Stimulated activated CD8-positive, alpha-beta memory T cell treated with anti-CD3 and anti-CD28 coated beads, Interleukin-4, amount 100 ng/mL, for 1 hour (primary cell): ENCODE measurements at places on chromosomes 7 and 10.
A peak's percentile ranks its signal among the peaks of the same experiment; 100 is the strongest.

GRCh38 chr7:29607259-29607658, 43.6 kb downstream of the PRR15 start:
- no peak for DNase-seq

GRCh38 chr10:12196531-12197211, 683 bp downstream of the CDC123 start:
- DNase-seq: no peak

- no peak for DNase-seq
Observed at GRCh38 chr7:150828384-150828783, 23.9 kb upstream of the AOC1 start.

DNA sequence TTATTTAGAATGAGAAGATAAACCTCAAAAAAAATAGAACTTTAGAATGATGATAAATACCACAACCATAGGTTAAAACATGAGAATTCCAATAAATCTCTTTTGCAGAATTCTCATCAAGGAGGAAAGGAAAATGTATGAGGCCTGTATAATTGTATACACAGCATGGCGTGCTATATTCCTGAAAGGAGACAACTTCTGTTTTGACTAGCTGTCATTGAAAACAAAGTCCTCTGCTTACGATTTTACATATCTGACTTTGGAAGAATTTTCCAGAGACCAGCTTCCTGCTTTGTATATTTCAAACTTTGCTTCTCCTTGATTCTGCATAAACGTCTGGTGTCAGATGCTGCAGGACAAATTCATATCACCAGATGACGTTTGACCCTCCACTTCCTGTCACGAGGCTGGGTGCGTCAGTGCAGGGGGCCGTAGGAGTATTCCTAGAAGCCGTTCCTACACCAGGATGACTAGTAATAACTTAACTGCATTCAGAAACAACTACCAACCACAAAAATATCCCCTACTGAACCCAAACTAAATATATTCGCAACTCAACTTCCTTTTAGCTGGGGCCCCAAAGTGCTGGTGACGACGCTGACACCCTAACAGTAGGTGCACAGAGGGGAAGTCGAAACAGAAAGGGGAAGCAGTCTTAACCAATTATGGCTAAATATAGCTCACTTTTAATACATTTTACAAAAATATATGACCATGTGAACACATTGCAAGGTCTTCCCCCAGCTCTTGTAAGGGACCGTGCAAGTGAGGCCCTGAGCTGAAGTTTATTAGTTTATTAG, 178.6 kb upstream of the INHBA start:
- peak; percentile 37 for DNase-seq

- DNase-seq: no peak
Observed at GRCh38 chr10:16828114-16828568, 10.9 kb upstream of the RSU1 start.

- DNase-seq: no peak
Observed at GRCh38 chr10:18195060-18195799, 55.0 kb downstream of the CACNB2 start.

GRCh38 chr7:79922894-79923293, 211.7 kb upstream of the GNAI1 start:
- DNase-seq: no peak

GRCh38 chr7:93719546-93719945, 145.0 kb upstream of the CALCR start:
- DNase-seq: no peak

GRCh38 chr10:58399410-58399809, 14.2 kb downstream of the TFAM start:
- no peak for DNase-seq

DNA sequence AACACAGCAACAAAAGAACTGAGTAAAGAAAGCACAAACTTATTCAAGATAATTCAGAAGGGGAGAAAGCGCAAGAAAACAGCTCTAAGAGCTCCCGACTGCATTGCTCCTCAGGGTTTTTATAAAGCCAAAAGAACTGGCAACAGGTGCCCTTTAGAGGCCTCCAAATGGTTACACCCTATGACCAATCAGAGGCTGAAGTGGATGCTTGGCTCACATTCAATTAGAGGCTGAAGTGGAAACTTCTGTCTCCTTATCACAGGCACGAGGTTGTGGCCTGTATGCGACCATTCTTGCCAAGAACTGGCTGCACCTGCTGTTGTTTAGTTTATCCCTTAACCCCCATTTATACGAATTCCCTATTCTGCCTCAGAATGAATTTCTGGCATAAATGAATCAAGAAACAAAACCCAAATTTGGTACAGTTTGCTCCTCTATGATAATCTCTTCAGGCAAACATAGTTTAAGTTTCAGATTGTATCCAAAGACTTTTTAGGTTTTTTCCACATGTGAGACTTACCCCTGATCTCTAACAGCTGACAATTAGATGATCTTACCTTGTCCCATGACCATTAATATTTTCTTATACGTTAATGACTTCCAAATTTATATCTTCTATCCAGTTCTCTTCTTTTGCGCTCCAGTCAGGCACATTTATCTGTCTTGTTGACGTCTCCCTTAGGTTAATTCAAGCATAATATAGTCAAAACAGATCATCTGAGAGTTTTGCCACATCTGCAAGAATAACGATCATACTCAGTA, 504.8 kb downstream of the NXPH1 start:
- no peak for DNase-seq

- no peak for DNase-seq
Observed at GRCh38 chr10:117419159-117419558, 43.9 kb upstream of the PDZD8 start.

- DNase-seq: no peak
Observed at GRCh38 chr10:112098682-112099081, 84.9 kb downstream of the GPAM start.

DNA sequence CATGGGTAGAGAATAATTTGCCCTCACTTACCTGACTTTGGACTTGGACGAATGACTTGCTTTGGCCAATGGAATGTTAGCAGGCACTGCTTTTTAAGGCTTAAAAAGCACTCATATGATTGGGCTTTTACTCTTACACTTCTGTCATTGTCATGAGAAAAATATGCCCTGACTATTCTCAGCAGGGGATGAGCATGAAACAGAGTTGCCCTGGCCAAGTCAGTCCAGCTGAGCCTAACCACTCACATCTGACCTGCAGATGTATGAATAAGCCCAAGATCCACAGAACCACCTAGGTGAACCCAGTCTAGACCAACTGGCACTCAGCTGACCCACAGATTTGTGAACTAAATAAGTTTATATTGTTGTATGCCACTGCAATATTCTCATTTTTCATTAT, 573.5 kb downstream of the TNS3 start:
- DNase-seq: no peak

GRCh38 chr7:40197527-40197926, 62.7 kb downstream of the SUGCT start:
- DNase-seq: no peak

GRCh38 chr7:17940302-17940883, at the start of gene SNX13:
TSS of gene SNX13 (minus strand) at chr7:17940494. CDS start at chr7:17940295, 199 bp downstream.
- peak; percentile 79 for DNase-seq

- DNase-seq: no peak
Observed at GRCh38 chr7:127803626-127804025, 151.6 kb downstream of the SND1 start.

DNA sequence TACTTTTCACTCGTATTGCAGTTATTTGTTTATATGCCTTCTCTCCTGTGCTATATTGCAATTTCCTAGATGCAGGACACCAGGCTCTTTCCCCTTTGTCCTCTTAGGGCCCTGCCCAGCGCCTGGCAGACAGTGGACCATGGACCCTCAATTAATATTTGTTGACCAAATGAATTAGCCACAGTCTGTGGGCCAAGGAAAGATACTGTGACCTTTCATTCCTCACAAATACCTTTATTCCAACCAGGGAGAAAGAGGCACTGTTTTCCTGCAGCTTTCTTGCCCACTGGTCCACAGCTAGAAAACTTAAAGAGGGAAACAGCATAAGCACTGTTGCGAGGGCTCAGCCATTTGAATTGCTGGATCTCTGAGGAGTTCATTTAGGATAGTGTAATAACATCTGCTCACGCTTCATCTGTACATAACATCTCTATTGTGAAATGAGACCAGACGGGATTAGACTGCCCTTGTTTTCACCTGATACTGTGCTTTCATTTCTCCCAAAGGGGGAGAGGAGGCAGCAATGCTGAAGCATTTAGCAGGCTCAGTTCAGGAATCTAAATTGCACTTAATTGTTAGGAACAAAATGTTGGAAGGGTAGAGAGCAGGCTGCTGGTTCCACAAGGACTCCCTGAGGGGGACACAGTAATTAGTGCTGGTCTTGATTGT, 46.7 kb downstream of the TNS3 start:
- DNase-seq: no peak

- no peak for DNase-seq
Observed at GRCh38 chr7:44771358-44771757, 22.7 kb downstream of the ZMIZ2 start.

DNA sequence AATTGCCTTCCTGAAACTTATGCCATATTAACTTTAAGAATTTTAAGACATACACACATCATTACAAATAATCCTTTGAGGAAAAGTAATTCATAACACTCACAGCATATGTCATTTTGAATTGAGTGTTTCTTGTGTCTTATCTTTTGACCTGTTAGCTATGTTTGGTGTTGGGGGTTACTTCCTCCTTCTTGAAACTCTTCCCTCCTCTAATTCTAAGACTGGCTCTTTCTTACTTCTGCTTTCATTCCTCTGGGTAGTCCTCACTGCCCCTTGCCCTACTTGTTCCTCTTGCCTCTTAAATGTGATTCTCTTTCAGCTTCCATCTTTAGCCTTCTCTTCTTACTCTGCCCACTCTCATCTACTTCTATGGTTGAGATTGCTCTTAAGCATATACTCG, 28.3 kb upstream of the PIP4K2A start:
- no peak for DNase-seq

DNA sequence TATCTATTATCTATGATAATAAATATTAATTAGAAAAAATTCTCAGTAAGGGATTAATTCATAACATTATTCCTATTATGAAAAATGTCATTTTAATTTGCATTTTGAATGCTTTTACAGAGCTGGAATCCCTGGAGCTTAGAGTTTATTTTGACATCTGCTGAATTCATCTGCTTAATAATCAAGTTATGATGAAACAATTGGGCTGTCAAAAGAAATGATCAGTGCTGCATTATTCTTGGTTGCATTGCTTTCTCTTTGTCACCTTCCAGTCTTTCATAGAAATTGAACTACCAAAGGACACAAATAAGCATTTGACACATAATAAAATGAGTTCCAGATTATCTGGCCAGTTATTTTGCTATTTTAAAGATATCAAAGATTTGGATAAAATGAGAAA, 40.0 kb upstream of the MACC1 start:
- DNase-seq: no peak

DNA sequence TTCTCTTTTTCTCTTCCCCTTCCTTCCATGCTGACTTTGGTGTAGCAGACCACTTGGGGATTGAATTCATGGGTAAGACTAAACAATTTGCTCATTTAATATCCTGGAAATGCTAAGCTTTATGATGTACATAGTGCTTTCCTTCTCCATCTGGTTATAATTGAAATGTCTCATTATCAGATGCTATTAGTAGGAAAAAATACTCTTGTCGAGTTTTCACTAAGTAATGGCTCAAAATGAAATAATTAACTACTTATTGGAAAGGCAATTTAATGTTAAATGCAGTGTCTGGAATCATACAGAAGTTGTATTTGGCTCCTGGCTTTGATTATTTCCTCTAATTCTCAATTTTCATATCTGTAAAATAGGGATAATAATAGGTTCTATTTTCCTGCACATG, 990.4 kb downstream of the NRG3 start:
- DNase-seq: no peak

- no peak for DNase-seq
Observed at GRCh38 chr7:87474533-87475358, 734 bp downstream of the ABCB4 start.

DNA sequence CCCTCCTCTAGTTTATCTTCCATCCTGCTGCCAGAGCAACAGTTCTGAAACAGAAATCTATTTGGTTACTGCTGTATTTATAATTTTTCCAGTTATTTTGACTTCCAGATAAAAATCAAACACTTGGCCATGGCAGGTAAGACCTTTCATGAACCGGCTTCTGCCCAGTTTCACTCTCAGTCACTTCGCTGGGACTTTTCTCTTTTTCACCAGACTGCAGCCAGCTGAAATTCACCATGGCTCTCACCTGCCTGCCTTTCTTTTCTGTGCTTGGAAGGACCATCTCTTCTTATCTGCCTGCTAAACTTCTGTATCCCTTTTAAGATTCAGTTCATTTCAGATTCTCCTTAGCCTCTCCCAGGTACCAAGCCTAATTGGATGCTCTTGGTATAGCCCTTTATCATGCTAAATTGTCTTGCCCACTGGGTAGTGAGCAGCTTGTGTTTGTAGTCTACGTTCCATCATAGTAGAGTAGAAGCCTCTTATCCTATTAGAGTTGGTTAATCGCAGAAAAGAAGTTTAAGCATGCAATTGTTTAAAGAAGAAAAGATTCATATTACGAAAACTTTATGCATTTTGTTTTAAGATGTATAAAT, 71.7 kb downstream of the TAF3 start:
- DNase-seq: no peak

GRCh38 chr10:13644866-13645265, 58.1 kb downstream of the PRPF18 start:
- DNase-seq: no peak

GRCh38 chr10:119414081-119414611, 128.4 kb downstream of the RGS10 start:
- no peak for DNase-seq

GRCh38 chr7:118075936-118076335, 108.0 kb upstream of the LSM8 start:
- DNase-seq: no peak

DNA sequence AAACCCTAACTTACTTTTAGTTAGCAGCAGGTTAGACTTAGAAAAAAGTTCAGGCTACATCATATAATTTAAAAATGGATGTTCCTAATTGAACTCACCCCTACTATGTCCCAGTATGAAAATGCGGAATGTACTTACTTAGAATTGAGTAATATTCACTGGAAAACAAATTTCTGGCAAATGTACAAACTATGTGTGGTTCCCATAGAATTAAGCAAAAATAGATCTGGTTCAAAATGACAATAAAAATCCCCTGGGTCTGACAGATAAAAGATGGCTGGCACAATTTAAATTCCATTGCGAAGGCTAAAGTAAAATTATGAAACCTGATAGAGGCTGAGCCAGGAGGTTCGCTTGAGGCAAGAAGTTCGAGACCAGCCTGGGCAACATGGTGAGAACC, 42.4 kb upstream of the PRKAR2B start:
- no peak for DNase-seq

DNA sequence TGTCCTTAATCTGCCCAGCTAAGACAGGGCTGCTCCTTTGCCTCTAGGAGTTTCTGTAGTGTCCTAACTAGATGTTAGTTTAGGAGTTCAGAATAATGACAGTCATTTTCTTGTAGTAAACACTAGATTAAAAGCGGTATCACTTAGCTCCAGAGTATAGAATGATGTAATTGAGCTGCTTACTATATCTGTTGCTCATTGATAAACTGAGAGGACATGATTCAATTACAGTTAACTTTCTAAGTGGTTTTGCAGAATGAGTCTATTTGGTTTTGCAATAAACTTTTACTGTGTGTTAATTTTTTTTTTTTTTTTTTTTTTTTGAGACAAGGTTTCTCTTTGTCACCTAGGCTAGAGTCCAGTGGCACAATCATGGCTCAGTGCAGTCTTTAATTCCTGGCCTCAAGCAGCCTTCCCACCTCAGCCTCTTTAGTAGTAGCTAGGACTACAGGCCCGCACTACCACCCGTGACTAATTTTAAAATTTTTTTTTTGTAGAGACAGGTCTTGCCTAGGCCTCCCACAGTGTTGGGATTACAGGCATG, 1.8 kb downstream of the STMP1 start:
- no peak for DNase-seq
